ENCODE measurements at places on chromosomes 1 and 21.

GRCh38 chr1:61318319-61319125 is 236.2 kb downstream of the NFIA start:
- no peak for DNase-seq

- DNase-seq, result no peak
These were observed 21.7 kb upstream of the KIFAP3 start for GRCh38 chr1:170095976-170096748.

GRCh38 chr21:33162436-33162951 is 67.2 kb upstream of the IFNAR2 start:
- DNase-seq, result no peak

GRCh38 chr1:163974120-163974519 is 584.9 kb upstream of the PBX1 start:
- no peak for DNase-seq

DNA sequence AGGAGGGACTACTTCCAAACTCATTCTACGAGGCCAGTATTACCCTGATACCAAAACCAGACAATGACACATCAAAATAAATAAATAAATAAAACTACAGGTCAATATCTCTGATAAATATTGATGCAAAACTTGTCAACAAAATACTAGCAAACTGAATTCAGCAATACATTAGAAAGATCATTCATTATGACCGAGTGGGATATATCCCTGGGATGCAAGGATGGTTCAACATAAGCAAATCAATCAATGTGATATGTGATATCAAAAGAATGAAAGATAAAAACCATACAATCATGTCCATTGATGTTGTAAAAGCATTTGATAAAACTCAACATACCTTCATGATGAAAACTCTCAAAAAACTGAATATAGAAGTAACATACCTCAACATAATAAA is 36.7 kb downstream of the NME7 start:
- no peak for DNase-seq

- no peak for DNase-seq
These were observed 56.1 kb downstream of the NPHP4 start for GRCh38 chr1:5936126-5936525.

DNA sequence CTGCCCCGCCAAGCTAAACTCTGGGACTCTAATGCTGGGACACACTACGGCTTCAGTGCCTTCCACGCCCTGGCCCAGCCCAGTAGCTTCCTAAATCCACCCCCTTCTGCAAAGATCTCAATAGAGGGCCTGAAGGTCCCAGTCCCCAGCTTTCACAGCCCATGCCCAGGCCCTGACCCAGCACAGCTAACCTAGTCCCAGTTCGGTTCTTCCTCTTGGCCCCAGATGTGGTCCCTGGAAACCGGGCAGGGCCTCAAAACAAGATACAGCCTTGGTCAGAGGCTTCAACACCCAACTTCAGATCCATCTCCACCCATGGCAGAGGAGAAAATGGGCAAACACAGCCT is 646 bp upstream of the PDZK1IP1 start:
- no peak for DNase-seq

DNA sequence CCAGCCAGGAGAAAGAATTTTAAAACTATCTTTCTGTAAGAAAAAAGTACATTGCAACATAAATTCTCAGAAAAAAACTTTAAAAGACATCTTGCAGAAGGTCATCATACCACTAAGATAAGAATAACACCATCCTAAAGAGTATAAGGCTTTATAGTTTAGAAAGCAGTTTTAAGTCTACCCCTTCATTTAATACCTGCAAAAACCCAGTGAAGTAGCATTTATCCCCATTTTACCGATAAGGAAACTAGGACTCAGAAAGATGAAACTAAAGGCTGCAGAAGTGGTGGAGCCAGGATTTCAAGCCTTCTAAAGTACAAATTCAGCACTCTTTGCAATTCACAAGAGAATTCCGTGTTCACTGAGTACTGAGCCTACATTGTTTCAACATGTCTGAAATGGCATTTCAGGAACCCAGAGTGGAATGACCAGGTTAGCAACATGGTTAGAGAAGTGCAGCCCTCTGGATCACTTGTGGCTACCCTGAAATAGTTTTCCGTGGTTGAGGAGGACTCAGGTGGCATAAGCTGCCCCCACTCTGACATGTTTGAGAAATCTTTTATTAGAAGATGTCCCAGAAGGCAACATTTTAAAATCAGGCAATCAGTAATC is 6.7 kb downstream of the MYCL start:
- DNase-seq, result no peak

- no peak for DNase-seq
These were observed 105.4 kb downstream of the PSMG1 start for GRCh38 chr21:39077876-39078275.

DNA sequence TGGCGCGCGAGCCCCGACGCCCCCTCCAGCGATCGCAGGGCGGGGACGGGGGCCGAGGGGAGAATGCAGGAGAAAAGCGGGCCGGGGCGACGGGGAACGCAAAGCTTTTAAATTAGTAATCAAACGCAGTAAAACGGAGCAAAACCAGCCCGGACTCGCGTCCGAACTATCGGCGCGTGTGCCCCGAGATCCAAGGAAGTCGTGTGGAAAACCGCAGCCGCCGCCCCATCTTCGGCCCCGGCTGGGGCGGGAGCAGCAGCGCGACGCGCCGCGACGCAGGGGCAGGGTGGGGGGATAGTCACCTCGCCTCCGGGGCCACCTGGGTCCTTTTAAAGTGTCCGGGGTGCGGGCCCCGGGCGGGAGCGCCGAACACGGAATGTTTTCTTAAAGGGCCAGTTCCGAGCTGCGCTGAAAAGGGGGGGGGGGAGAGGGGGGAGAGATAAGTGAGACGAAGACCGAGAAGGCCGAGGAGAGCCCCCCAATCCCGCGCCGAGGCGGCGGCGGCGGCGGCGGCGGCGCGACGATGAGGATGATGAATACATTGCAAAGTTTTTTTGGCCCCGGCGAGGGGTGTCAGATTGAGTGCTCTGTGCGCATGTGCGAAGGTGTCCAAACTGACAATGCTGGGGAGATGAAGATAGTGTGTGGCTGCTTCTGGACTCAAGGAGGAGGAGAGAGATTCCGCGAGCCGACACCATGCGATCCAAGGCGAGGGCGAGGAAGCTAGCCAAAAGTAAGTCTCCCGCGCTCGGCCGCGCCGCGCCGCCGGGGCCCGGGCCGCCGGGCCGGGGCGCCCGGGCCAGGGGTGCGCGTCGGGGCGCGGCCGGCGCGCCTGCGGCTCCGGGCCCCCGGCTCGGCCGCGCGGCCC is at the start of gene PRDM16:
Gene PRDM16, plus strand, starts transcription at position 640 of the 868 bp plus-strand sequence. Its CDS starts 57 bp downstream, at position 697.
- no peak for DNase-seq

DNA sequence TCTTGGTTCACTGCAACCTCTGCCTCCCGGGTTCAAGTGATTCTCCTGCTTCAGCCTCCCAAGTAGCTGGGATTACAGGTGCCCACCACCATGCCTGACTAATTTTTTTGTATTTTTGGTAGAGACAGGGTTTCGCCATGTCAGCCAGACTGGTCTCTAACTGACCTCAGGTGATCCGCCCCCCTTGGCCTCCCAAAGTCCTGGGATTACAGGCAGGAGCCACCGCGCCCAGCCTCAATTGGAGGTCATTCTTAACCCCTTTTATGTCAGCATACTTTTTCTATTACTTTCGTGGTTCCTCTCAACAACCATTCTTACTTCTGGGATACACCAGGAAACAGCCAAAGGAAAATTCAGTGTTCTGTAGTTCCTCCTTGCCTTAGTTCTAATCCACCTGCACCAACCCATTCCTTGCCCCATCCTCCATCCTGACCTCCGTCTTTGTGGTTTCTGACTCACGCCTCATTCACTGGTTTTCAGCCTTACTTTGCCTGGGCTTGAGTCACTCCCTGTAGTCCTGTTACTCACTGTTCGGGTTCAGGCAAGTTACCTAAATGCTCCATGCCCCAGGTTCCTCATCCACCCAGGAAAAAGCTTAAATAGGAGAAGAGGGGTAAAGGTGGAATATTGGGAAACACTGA is 12.9 kb upstream of the BCL10 start:
- no peak for DNase-seq

- DNase-seq, result no peak
These were observed 93.4 kb downstream of the BCAR3 start for GRCh38 chr1:93588206-93588605.

DNA sequence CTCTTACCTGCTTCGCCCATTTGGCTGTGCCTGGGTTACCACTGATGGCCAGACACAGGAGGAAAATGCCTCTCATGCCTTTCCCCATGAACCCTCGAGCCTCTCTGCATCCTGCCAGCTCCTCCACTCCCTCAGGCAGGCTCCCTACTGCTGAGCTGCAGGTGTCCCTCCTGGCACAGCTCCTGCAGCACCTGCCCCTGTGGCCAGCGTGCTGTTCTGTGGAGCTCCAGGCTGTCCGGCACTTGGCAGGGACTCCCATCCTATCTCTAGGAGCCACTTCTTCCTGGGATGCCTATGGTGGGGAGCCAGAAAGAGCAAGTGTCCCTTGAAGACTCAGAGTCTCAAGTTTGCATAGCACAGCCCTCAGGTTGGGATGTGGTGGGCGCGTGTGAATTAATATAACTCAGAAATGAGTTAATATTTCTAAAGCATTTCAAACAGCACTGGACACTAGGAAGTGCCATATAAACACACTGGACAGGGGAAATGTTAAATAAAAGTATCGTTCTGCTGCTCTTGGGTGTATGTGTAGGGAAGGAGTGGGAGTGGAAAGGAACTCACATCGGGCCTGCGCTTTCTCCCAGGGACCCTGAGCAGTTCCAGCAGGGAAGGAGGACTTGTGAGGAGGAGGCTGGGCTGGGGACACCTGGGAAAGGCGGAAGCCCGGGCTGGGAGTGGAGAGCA is 2.7 kb downstream of the LRRC71 start:
- no peak for DNase-seq

DNA sequence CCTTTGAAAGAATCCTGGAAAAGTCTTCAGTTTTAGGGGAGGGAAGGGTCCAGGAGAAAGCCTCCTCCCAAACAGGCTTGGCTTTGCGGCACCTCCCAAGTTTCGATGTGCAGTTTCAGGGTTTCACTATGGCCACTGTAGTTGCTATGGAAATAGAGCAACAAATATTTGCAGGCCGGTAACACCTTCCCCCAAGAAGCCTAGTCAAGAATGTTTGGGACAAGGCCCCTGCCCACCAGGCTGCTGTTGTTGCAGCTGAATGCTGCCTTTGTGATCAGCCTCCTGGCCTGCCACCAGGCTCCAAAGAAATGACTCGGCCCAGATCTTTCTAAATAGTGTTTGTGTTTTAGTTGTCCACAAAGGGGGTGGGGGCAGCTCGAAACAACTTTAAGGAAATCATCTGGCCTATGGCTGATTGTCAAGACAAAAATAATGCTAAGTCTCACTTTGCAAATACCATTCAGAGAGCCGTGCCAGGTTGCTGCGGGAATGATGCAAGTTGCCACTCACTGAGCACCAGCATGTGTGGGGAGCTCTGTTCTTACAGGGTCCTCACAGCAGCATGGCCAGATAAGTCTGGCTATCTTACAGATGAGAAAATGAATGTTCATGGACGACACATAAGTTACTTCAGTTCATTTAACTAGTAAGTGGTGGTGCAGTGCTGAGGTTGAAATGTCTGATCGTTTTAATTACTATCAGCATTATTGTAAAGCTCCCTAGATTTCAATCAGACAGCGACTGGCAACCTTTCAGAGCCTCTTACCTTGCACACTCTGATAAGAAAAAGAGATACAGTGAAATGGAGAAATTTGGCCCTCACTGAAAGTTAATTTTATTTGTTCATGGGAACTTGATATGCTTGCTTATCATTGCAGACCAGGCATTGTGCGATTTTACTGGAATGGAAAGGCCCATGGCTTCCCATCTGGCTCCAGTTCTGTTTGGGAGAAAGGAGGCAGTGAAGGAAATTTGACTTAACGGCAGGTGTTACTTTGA is 91.2 kb upstream of the JUN start:
- DNase-seq, result no peak

- no peak for DNase-seq
These were observed 112.1 kb downstream of the ST6GALNAC3 start for GRCh38 chr1:76186554-76187170.

- DNase-seq, result no peak
These were observed 31.4 kb upstream of the ACTL8 start for GRCh38 chr1:17723684-17724083.

GRCh38 chr1:232127190-232127589 is 500.6 kb downstream of the DISC1 start:
- no peak for DNase-seq

DNA sequence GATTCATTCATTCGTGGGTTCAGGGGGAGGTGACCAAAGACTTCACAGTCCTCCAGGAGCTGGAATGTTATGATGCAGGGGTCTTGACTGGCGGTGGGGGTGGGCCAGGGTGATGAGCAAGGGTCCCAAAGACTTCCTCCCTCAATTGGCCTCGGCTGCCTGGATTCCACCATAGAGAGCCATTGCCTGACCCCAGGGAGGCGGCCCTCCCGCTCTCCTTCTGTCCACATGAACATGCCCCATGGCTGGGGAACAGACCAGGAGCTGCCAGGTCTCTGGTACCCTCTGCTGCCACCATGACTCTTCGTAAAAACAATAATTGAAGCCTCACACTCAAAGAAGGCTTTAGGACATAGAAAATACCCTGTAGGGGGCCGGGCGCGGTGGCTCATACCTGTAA is 102.5 kb upstream of the CASZ1 start:
- DNase-seq, result no peak

DNA sequence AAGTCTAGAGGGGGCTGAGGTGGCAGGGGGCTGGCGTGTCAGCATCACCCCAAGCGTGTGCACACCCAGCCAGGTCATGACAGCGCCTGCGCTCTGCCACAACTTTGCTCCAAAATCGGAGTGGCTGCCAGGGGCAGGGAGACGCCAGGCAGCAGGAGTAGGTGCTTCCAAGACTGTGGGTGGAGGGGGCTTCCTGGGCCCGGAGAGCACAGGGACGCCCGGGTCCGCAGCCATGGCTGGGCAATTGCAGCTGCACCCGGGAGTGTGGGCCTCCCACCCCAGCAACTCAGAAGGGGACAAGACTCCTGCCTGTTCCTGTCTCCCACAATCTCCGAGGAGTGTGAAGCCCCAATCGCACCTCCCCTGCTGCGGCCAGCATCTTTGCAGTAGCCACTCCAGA is 53.1 kb upstream of the CYYR1 start:
- no peak for DNase-seq

- DNase-seq, result no peak
These were observed 4.0 kb downstream of the CHI3L1 start for GRCh38 chr1:203182387-203182953.

- DNase-seq, result no peak
These were observed 183.9 kb downstream of the PTPRU start for GRCh38 chr1:29420202-29420601.

DNA sequence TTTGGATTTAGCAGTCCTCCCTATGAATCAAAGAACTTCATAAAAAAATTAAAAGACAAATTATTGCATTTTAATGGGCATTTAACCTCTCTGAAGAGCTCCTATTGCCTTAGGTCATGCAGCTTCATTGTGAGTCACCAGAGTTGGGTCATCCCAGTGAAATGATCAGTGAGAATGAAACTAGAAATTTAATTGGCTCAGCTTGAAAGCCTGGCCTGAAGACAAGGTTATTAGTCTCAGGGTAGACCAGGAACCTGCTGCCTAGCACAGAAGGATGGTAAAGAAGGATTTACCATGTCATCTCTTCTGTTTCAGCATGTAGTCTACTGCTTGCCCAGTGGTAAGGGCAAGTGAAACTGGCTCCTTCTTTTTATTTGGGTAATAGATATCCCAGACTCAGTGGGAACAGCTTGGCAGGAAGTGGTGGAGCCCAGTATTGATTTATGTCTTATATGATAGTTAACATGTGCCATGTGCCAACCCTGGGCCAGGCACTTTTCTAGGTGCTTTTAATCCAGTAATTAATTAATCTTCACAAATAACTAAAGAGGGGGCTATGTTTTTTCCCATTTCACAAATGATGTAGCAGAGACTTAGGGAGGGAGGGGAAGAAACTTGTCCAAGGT is 23.6 kb downstream of the LAMC2 start:
- DNase-seq, result no peak
